ENCODE measurements at places on chromosomes 6 and 20.
A peak's percentile ranks its signal among the peaks of the same experiment; 100 is the strongest.

DNA sequence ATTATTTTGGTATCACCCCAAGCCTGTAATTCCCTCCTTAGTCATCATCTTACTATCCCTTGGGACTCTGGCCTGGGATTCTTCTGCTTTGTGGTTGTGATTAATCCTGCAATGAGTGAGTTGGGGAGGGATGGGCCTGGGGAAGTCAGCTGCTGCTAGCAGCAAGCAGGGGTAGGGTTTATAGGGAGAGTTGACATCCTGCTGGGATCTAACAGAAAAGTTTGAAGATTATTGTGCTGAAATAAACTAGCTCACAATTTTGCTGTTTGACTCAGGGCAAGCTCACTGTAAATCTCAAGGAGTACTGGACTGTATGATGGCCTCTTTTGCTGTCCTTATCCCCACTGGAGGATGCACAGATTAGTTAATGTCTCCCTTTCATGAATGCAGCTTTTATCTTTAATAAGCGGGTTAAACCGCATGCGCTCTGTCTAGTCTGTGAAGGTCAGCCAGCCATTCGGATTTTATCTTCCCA, 83.4 kb downstream of the JARID2 start:
- DNase-seq = peak; percentile 77

GRCh38 chr6:18491308-18492045, 104.3 kb downstream of the RNF144B start:
- peak; percentile 77 for DNase-seq

DNA sequence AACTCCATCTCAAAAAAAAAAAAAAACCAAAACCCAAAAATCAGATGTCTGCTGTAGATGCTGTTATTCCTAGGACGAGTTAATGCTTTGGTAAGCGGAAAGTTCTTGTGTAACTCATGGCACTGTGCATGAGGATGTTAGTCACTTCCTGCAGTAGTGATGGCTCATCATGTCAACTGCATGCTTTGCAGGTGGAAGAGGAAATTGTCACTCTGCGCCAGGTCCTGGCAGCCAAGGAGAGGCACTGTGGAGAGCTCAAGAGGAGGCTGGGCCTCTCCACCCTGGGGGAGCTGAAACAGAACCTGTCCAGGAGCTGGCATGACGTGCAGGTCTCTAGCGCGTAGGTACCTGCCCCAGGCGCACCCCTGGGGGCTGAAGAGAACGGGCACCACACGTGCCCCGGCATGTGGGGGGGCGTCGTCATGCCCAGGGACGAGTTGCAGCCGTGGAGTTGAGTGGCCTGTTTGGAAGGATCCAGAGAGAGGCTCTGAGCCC, 8.5 kb downstream of the TPD52L2 start:
- peak; percentile 95 for DNase-seq

DNA sequence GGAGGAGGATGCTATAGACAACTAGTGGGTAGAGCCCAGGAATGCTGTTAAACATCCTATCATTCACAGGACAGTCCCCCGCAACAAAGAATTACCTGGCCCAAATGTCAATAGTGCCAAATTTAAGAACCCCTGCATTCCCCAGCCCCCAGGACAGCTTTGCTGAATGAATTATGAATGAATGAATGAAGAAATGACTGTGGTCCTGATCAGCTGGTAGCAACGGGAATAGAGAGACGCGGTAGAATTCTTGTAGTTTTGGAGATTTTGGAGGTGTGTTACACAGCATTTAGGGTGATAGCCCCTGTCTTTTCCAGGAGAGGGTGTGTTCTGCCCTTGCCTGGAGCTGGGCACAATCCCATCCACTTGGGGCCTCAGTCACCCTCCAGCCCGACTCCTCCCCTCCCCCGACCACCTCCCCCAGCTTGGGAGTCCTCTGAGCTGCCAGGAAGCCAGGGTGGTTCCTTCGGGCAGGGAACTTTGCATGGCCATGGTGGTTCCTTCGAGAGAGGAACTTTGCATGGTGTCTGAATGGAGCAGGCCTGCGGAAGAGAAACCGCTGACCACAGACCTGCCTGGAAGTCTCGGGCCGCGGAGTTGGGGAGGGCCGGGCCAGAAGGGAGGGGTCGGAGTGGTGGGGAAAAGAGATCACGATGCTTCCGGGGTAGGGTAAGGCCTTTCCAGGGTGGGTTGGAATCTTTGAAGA, 1.0 kb upstream of the HCK start:
- no peak for DNase-seq

DNA sequence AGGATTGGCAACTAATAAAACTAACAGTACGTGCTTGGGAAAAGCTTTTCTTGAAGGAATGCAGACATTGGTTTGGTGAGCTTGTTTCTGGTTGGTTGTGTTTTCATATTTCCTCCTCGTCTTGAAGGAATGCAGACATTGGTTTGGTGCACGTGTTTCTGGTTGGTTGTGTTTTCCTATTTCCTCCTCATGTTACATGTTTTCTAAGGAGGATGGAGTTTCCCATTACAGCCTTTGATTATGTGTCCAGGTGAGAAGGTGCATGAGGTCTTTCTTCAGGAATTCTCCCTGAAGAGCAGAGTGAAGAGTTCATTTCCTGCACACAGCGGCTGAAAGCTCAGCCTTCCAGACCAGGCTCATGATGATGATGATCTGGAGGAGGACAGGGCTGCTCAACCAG, 190.6 kb downstream of the SMOC2 start:
- DNase-seq = no peak

DNA sequence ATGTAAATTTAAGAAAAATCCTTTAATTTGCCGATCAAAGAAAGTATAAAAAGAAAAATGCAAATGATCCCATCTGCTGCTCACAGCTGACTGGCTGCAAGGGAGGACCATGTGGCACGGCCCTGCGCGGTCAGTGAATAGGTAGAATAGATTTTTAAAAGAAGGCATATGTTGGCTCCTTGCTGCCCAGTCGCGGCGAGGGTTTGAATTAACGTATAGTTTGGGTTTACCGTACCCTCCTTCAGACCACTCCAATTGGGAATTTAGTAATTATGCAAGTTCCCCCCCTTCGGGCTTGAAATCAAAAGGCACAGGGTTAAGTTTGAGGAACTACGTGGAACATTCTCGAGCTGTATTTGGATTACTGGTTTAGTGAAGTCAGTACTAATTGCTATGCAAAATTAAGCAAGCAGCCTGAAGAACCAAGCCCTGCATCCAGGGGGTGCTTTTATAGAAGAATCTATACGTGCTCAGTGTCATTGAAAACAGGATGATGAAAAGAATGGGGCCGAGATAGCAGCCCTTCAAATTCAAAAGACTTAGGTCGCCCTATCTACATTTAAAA, 1.1 kb upstream of the BEND3 start:
- no peak for DNase-seq

- no peak for DNase-seq
Measured at GRCh38 chr6:3228771-3229565, 1.5 kb upstream of the TUBB2B start.

All from MCF 10A (cell line).